ENCODE measurements at places on chromosomes 6 and 20.

- no peak for DNase-seq
Observed at GRCh38 chr6:109702791-109703190, 11.7 kb downstream of the FIG4 start.

DNA sequence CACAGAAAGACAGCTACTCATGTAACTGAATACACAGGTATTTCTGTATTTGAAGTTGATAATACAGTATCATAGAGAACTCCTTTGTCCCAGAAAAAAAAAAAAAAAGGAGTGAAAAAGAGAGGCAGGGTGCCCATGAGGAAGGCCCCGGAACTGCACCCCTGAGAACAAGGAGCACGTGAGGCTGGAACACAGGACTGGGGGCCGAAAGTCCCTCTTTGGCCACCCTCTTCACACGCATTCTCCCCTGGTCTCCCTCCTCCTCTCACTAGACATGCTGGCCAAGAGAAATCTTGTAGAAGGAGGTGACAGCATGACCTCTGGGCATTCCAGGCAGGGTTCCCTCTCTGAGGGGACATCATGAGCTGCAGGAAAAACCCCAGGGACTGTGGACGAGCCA lies 62.7 kb upstream of the TRAF3IP2 start:
- no peak for DNase-seq

DNA sequence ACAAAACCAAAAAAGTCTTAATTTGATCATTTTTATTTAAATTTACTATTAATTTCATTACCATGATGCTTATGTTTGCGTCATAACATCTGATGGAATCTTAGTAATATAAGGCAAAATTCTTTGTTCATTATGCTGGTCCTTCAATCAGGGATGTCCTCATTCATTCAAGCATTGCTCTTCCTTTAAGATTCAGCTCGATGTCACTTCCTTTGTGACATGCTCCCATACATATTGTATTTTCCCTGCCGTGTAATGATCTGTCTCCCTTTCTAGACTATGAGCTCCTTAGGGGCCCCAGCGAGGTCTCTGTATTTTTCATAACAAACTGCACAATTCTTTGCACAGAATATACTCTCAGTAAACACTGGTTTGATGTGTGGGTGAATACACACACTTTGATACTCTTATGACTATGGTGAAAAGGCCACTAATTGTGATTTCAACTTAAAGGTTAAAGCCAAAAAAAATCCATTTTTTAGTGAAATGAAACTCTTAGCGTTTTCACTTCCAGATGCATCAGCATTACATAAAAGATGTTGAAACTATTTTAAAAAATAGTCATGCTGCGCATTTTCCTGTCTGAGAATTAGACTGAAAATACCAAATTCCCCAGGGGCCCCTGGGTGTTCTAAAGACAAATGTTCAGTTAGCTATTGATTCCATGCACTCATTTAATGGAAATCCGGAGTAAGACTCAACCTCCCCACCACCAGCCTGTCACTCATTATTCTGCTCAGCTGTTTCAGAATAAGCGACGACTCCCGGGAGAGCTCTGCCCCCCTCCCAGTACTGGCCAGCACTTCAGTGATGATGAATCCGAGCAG lies 169.7 kb downstream of the ATXN1 start:
- no peak for DNase-seq

DNA sequence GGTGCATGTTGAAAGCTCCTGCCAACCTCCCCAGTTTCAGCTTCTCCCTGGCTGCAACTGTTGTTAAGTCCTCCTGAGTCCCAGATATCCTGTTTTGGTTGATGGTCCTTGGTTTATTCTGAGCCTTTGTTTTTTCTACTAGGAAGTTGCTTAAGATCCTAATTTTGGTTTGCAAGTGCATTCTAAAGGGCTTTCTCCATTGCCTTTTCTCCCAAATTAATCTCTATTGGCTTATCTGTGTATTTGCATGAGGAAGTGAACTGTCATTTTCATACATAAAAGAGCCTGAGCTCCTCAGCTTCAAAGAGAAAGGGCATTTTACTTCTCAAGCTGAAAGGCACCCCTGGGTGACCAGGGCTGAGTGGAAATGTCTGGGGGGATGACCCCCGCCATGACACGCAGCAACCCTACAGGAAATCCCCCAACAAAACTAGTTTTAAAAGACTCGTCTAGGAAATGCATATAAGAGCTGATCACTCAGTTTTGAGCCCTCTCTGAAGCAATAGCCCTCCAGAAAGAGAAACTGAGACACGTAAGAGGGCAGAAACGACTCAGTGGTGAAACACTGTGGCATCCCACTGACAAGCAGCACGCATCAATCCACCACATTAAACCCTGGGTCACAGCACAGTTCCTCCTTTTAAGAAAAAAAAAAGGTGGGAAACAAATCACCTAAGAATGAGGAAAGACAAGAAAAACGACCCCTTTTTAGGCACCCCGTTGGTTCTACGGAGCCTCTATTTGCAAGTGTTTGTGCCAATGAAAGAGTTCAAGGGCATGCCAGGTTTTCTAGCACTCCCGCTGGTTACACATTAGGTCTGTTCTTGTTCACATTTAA lies 140.9 kb downstream of the THBS2 start:
- DNase-seq: no peak

GRCh38 chr20:1166948-1167720 lies 17.6 kb downstream of the TMEM74B start:
- DNase-seq: no peak

Data from COLO829 (cell line).